ENCODE measurements at places on chromosomes 3 and 15.

- no peak for DNase-seq
Observed at GRCh38 chr15:43070249-43070648, 35.6 kb downstream of the UBR1 start.

DNA sequence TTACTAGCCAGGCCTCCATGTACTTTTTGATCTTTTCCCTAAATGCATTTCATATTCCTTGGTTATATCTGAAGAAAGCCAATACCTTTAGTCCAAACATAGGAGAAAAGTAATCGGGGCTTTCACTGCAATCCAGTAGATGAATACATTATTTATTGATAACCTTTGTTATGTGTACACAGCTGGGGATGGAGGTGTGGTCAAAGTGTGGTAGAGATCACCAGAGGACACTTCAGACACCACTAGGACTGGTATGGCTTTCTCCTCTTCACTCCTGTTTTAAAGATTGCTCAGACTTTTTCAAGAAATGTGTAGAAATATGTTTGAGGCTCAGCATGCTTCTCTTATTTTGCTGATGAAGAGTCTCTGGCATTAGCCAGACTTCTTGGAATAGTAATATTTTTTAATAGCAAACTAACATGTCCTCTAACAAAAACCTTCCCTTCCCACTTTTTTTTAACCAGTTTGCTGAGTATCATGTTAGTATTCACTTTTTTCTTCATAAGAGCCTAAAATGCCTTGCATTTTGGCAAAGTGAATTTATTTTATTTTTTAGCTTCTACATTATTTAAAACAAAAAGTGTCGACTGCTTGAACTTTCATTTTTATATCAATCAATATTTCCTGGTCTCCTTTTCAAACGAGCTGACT, 65.6 kb upstream of the MBNL1 start:
- no peak for DNase-seq

GRCh38 chr15:92377083-92377789, 16.4 kb upstream of the ST8SIA2 start:
- DNase-seq: no peak

- no peak for DNase-seq
Observed at GRCh38 chr3:115611630-115612029, 11.7 kb upstream of the GAP43 start.
